ENCODE measurements at places on chromosomes 16 and 17. TPM values are rescaled to one million over a fixed set of nuclear protein-coding genes. Genes with fewer than 3 reads are reported as not detected.

- DNase-seq = no peak
Measured at GRCh38 chr16:57192146-57192545, 6.0 kb downstream of the RSPRY1 start.

- peak; percentile 81 for DNase-seq
Measured at GRCh38 chr17:7394452-7395191, at the start of gene PLSCR3. TSS of gene PLSCR3 (minus strand) at chr17:7394525. CDS start at chr17:7394110, 415 bp downstream.

DNA sequence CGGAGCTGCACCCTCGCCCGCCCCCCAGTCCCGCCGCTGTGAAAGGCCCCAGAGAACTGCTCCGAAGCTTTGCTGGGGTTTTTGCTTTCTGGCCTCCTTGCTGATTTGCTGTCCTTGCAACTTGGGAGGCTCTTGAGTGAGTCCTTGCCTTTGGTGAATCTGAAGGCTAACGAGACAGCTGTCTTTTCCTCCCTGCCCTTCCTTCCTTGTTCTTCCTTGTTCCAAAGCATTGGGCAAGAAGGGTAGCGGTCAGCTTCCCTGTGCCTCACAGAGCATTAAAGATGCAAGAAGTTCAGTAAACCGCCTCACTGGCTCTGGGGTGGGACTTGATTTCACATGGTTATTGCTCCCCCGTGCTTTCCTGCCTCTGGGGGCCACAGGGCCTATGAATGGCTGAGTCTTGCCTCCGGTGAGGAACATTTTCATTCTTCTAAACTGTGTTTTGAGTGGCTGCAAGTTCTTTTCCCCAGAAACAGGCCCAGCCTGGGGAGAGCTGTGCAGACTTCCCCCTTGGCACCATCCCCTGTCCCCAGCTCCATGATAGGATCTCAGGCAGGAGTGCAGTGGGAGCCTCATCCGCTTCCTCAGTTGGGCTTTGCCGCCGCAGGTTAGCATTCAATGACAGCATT lies 1.4 kb downstream of the YPEL2 start:
- DNase-seq = no peak

DNA sequence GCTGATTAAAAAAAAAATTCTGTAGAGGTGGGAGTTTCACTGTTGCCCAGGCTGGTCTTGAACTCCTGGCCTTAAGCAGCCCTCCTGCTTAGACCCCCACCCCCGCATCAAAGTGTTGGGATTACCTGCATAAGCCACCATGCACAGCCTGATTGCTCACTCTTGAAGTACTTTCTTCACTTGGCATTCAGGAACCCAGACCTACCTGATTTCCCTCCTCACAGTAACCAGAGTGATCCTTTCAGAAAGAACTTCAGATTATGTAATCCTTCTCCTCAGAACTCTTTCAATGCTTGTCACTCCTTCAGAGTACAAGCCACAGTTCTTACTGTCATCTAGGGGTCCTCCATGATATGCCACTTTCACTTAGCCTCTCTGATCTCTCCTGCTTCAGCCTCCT lies 1.4 kb downstream of the EFCAB13 start:
- no peak for DNase-seq

- no peak for DNase-seq
Measured at GRCh38 chr17:75839942-75840798, 4.0 kb downstream of the UNC13D start.

DNA sequence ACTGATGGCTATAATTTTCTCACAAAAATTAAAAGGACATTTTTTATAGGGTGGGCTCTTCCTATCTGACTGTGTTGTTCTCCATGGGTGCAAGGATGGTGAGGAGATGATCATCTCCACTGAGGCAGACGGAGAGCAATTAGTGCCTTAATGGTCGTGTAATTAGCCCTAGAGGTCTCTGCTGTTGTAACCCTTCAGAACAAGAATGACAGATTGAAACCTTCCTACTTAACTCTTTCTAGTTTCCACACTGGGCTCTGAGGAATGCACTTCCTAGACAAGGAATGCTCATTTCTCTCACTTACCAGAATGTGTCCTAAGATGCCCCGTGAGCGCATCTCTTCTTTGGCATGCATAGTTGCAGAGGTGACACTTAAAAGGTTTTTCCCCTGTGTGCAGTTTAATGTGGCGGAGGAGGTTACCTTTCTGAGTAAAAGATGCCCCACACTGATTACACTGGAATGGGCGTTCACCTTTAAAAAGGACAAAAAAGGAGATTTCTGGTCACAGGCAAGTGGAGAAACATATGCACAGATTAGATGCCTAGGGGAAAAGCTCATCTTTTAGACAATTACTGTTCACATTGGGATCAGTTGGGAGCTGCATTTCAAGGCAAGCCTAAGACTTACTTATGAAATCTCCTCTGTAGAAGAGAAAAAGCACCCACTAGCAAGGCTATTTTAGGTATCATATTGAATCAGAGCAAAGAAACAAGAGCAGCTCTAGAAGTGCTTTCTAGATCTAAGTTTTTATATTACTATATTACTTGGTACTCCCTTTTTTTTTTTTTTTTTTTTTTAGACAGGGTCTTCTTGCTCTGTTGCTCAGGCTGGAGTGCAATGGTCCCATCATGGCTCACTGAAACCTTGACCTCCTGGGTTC lies 53.6 kb downstream of the GRB7 start:
- DNase-seq = no peak

GRCh38 chr17:40952661-40953060 lies 14.1 kb downstream of the KRT39 start:
- DNase-seq = no peak

DNA sequence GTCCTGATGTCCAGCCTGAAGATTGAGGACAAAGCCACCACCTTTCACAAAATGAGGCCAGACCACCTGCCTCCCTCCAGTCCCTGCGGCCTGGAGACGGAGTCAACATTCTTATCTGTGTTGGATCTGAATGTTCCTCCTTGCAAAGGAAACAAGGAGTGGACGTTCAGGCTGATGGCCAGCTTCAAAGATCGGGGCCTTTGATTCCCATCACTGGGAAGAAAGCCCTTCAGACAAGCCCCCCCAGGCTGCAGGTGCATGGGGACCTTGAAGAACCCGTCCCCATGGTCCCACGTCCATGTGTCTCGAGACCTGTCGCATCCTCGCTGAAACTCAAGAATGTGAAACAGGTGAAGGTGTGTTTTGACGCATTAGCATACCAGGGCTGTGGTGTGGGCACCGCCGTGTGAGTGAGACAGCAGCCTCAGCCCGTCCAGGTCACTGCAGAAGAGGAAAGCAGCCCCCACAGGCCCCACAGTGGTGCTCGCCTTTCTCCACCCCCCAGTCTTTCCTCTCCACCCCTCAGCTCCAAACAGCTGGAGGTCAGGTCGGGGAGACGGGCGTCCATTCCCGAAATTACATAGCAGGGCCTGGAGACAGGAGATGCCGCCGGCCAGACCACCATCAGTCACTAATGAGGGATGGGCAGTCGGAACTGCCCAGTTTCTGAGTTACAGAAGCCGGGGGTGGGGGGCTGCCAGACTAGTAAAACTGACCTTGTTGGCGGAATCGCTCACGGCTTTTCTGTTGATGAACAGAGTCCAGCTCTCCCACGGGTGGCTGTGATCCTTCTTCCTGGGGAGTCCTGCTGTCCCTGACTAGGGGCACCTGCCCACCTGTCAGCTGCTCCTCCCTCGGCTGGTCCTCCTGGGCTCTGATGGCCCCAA lies 877 bp upstream of the CSNK1D start:
- no peak for DNase-seq

DNA sequence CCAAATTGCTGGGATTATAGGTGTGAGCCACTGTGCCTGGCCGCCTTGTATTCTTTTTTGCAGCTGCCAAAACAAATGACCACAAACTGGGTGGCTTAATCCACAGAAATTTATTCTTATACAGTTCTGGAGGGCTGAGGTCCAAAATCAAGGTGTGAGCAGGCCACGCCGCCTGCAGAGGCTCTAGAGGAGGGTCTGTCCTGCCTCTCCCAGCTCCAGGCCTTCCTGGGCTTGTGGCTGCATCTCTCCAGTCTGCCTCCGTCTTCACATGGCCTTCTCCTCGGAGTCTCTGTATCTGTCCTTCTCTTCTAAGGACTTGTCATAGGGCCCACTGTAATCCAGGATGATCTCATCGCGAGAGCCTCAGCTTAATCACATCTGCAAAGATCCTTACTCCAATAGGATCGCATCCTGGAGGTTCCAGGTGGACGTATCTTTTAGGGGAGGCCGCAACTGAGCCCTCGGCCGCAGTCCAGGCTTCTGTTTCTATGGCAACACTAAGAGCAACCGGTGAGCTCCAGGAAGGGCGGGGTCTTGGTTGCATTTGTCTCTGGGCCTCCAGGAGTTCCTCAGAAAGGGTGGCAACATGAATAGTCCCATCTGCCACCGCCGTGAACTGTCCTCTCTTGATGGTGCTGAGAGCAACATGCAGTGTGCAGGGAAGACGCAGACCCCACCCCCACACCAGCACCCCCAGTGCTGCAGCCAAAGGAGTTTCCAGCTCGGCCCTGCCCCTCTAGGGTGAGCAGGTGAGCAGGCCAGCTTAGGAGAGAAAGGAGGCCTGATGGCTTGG lies 29.5 kb upstream of the CREBBP start:
- DNase-seq = no peak

DNA sequence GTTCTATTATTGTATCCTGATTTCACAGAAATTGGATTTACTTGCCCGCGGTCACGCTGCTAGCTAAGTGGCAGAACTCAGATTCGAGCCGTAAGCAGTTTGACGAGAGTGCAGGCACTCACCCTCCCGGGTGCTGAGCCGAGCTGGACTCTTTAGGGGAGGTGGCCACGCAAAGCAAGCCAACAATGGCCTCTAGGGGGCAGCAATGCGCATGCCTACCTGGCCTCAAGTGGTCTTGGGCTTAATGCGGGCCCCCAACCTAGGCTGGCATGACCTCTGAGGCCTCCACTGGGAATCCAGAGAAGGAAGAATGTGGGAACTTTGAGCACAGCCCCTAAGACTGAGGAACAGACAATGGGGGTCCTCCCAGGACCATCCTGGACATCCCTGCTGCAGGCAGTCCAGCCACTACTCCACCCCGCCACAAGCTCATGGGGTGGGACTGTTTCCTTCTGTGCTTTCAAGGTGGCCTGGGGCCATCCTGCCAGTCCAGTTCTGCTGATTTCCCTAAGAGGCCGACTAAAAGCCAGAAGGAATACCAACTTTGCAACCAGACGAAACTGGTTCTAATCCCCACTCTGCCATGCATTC lies 276.5 kb downstream of the XYLT1 start:
- peak; percentile 53 for DNase-seq

DNA sequence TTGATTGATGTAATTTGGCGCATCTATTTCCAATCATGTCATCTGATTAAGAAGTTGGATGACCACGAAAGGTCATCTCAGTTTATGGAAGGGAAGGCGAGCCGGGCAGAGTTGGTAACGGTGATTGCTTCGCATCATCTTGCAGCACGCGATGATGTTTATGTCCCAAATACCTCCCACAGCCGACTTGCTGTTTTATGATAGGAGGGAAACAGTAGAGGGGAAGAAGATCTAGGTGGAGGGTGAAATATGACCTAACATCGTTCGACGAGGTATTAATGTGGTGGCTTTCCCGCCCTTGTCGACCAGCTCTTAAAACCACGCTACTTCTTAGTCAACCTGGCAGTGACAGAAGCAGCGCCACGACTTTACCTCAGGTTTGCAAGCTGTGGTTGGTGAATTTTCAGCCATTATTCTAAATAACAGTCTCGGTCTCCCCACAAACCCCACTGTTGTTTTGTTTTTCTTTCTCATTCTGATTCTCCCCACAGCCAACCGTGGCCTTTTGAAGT lies 805 bp upstream of the TANC2 start:
- no peak for DNase-seq

- no peak for DNase-seq
Measured at GRCh38 chr16:15457958-15458357, 23.6 kb downstream of the BMERB1 start.

DNA sequence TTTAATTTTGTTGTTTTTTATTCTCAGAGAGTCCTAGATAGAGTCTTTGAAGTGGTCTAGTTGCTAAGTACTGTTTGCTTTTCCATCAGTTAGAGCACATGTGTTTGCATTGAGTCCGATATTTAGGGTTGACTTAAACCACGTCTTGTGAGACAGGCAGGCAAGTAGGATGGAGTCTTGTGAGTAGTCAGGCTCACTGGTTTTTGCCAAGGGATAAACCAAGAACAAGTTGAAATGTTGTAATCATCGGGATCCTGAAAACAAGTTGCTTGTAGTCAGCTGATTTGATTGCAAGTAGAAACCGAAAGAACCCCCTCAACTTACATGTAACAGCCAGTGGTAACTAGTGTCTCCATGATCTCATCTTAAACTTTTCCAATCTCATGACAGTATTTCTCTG lies 17.2 kb downstream of the ATP6V0A1 start:
- DNase-seq = no peak

GRCh38 chr16:51820176-51820575 lies 669.1 kb upstream of the SALL1 start:
- no peak for DNase-seq

DNA sequence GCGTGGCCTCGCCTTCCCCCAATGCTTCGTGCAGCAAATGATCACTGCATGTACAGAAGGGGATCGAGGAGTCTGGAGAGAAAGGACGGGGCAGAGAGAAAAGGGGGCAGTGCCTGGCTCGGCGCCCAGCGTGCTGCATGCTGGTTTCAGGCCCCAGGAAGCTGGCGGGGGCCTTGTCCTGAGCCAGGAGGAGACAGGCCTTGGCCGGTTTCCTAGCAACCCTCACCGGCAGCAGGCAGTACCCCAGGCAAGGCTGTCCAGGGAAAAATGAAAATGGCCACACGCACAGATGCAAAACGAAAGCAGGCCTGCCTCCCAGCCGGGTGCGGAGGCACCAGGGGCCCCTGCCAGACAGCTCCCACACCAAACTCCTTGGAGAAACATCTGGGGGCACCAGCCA lies 126.3 kb downstream of the ZFHX3 start:
- DNase-seq = peak; percentile 30

GRCh38 chr16:74034862-74035261 lies 261.8 kb upstream of the PSMD7 start:
- DNase-seq = peak; percentile 32

- no peak for DNase-seq
Measured at GRCh38 chr16:11251525-11252481, 4.2 kb downstream of the SOCS1 start.

DNA sequence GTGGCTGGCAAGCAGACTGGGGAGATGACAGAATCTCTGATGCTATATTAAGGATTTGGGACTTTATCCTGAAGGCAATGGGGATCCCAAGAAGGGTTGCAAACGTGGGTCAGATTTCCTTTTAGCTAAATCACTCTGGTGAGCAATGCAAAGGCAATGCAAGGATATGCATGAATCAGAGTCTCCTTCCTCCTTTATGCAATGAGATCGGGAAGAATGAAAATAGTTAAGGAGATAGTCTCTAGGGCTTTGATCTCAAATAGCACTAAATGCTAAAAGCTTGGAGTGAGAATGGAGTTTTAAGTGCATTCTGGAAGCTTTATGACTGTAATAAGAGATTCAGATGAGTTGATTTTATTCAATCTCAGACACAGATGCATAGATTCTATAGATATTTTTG lies 27.2 kb upstream of the SHISA9 start:
- DNase-seq = no peak

GRCh38 chr16:86046667-86047270 lies 147.8 kb downstream of the IRF8 start:
- DNase-seq = no peak

Gene MYH2
- total RNA-seq = 0.05 TPM

Gene FOXF1
- total RNA-seq = not detected

Gene EFTUD2
- 192 TPM for total RNA-seq

Gene MGAT5B
- 14.3 TPM for total RNA-seq

Gene NUPR1
- not detected for total RNA-seq

Gene MAPT
- total RNA-seq = 13.0 TPM

Gene MYH3
- 3.8 TPM for total RNA-seq

Gene DBF4B
- total RNA-seq = 51.1 TPM

Gene PYCARD
- 3.3 TPM for total RNA-seq

Gene CIITA
- total RNA-seq = not detected

Gene SF3B3
- total RNA-seq = 622 TPM

Gene STAC2
- total RNA-seq = 1.0 TPM

Gene PRDM7
- total RNA-seq = not detected

Gene CHD9NB
- 0.61 TPM for total RNA-seq

Data from neural crest cell (in vitro differentiated cells).